ENCODE measurements at places on chromosomes 3 and 15.
A peak's percentile ranks its signal among the peaks of the same experiment; 100 is the strongest.

GRCh38 chr3:74287557-74287956, 326.9 kb downstream of the CNTN3 start:
- no peak for DNase-seq

- no peak for DNase-seq
Measured at GRCh38 chr3:196287090-196287439, 461 bp downstream of the PCYT1A start.

DNA sequence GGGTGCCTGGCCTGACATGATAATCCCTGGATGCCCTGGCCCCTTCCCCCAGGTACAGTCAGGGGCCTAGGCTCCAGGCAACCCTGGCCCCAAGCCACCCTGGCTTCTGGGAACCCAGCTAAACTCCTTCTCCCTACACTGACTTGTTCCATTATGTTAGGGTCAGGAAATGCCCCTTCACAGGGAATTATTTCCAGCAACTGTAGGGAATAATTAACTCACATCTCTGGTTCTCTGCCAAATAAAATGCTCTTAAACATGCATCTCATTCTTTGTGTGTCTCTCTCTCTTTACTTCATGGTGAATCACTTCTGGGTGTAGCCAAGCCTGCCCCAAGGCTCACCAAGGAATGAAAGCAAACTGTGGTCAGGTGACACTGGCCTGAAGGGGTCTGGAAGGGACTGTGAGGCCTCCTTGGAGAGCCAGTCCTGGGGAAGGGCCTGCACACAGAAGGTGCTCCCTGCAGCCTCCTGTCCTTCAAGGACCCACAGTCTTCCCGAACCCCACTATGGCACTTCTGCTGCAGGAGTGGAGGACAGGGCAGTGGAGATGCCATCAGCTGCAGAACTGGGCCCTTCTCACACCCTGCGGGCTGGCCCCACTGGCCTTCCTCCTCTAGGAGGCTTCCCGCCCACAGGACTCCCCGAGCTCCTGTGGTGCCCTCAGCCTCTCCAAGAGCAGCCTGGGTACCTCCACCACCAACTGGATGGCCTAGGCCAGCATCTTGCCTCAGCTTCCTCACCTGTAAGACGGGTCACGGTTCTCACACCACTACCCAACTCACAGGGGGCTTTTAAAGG, 17.6 kb downstream of the TKT start:
- peak; percentile 73 for DNase-seq

- no peak for DNase-seq
Measured at GRCh38 chr3:163513149-163513657, 1565.1 kb downstream of the SI start.

DNA sequence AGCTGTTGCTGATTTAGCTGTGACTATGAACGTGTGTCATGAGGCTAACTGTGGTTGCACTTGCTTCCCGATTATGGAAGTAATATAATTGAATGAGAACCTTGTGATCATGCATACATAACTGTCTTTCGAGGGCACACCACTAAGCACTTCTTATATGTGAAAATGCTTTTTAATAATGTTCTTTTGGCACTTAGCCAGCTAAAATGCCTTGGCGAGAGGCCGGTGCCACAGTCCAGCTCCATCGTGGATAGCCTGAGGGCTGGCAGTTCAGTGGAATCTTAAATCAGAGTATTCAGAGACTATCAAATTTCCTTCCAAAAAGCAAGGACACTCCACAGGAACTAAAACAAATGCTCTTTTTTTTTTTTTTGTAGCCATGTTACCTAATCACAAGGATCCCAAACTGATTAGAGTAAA, 161.6 kb upstream of the FRMD4B start:
- DNase-seq: no peak

GRCh38 chr3:18744472-18744871, 319.3 kb upstream of the SATB1 start:
- DNase-seq: no peak

DNA sequence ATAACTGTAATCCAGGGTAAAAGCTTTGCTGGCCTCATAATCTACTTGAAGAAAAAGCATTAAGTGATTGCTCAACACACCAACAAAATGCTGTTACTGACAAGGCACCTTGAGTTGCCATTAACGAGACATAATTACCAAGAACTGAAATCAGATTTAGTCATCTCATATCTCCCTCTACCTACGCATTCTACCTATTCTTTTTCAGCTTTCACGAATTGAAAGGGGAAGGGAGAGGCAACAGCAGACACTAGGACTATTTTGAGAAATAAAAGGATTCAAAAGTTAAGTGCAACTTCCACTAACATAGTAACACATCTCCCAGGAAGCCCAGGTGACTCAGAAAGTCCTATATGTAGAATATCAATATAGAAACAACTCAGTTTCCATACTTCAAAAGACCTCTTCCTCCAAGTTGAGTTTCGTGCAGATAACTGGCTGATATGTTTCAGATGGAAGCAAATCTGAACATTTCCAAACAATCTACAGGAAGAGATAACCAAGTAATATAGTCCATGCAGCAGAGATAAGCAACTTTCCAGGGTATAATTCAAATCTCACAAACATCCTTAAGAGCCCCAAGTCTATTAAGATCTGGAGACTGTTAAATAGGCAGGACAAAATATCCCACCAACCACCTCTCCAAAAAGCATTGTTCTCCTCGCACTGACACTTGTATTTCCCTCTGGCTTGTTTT, 1.9 kb downstream of the OSBPL10 start:
- DNase-seq: no peak

DNA sequence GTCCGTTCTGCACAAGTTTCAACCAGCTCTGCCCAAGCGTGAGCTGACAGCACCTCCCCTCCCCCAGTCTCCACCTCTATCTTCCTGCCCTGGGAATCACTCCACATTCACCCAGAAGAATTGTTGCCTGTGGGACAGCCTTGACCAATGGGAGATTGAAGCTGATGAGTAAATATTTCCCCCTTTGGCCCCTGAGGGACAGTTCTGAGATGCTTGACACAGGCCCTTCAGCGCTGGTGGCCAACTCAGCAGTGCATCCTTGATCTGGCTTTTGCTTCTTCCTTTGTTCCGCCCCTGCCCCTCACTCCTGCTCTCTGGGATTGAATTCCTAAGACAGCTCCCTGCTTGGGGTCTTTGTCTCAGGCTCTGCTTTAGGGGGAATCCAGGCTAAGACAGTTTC, 13.1 kb upstream of the SKIC8 start:
- no peak for DNase-seq

Measured in skeletal muscle cell (primary cell).